ENCODE measurements at places on chromosomes 1 and 21. TPM values are rescaled to one million over a fixed set of nuclear protein-coding genes. Genes with fewer than 3 reads are reported as not detected.

DNA sequence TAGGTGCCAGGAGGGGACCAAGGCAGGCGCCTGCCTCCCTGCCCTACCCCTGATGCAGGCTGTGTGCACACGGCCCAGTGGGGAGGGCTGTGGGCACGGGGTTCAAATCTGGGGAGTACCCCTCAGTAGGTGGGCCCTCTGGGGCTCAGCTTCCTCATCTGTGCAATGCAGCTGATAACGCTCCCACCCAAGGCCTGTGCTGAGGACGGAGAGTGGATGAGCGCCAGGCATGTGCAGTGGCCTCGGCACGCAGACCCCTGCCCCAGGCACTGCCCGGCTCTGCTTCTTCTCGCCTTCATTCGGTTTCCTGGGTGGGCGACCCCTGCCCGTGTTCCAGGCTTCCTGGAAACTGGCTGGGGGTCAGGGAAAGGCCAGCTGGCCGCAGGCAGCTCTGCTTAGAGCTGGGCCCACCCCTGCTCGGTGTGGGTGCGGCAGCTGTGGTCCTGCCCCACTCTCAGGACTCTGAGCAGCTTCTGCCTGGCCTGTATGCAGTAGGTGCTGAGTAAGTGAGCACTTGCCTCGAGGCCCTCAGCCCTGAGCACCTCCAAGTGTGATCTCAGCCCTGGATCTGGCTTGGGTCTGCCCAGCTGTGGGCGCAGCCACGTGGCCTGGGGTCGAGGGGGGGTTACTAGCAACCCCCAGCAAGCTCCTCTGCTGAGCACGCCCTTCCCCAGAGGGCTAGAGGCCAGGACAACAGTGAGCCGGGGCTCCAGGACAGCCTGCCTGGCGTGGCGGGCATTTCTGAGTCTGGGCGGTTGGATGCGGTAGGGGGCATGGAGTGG, 11.9 kb upstream of the TNFRSF14 start:
- no peak for DNase-seq

DNA sequence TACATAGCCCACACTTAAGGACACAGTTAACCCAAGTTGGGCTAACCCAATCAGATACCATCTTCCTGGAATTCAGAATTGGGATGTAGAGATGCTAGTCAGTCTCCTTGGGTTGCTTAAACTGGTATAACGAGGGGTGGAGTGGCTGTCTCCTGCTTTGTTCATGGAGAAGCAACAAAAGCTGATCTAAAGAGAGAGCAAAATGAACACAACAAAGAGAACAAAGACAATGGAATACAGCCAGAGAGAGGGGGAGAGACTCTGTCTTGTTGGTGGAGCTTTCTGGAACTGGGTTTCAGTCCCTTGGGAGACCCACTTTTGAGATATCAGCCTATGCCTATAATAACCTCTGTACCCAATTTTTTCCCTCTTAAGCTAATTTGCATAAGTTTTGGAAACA, 138.1 kb downstream of the ATG4C start:
- no peak for DNase-seq

DNA sequence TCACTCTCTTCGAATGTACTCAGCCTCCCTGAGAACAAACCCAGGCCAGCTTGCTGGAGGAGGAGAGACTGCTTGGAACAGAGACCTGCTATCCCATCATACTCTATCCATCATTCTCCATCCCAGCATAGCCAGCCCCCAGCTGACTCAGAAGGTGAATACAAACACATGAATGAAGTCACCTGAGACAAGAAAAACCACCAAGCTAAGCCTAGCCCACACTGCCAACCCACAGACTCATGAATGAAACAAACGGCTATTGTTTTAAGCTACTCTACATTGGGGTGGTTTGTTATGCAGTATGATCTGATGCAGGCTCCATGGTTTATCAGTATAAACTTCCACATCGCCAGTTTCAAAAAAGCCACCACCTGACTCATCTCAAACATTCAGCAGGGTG, 395.6 kb downstream of the SETD4 start:
- DNase-seq = no peak

GRCh38 chr1:246588159-246588721, 22.0 kb downstream of the CNST start:
- DNase-seq = no peak

PRSS38 gene
- total RNA-seq = not detected
